ENCODE measurements at places on chromosomes 1 and 21.
A peak's percentile ranks its signal among the peaks of the same experiment; 100 is the strongest.

GRCh38 chr1:226660410-226661182, 78.5 kb downstream of the ITPKB start:
- no peak for DNase-seq

DNA sequence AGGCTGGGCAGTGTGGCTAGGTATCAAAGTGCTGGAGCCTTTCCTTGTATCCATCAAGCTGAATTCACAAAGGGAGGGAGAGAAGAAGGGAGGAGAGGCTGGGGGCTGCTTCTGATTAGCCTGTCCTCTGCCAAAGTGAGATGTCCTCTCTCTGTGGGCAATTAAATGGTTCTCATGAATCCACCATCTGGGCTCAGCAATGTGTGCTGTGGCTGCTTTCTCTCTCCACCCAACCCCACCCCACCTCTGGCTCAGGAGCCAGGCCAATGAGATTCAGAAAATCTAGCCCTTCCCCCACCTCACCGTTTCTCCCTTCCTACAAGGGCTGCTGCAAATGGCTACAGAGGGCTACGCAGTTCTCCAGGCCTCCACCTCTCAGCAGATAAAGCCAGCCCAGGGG, 154.6 kb downstream of the TENT5C start:
- no peak for DNase-seq

DNA sequence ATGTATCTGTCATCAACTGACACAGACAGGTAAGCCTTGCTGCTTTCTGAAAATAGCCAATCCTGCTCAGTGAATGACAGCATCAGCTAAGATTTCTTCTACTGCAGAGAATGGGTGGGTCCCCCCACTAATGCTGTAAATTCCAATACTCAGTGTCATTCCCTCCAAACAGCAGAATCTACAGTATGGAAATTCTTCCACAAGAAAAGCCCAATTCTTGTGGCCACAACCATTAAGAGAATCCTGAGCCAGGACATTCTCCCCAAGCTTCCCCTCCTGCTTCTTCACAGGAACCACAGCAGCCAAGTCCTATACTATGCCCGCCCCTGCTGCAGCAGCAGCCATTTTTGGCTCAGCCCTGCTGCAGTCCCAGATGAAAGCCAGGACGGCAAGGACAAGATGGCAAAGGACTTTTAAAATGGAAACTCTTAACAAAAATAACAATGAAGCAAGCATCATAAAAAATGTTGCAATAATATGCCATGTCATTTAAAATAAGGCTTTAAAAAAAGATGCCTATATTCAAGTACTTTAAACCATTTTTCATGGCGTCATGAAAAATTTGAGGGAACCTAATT, 26.8 kb downstream of the EIF4G3 start:
- DNase-seq, result no peak

DNA sequence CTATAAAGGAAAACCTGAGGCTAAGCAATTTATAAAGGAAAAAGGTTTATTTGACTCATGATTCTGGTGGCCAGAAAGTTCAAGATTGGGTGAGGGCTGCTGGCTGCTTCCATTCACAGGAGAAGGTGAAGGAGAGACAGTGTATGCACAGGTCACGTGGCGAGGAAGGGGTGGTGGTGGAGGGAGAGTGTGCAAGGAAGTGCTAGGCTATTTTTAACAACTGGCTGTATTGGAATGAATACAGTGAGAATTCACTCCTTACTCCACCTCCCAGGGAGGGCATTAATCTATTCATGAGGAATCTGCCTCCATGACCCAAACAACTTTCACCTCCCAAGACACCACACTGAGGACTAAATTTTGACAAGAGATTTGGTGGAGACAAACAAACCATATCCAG, 51.0 kb downstream of the SYDE2 start:
- DNase-seq, result no peak

DNA sequence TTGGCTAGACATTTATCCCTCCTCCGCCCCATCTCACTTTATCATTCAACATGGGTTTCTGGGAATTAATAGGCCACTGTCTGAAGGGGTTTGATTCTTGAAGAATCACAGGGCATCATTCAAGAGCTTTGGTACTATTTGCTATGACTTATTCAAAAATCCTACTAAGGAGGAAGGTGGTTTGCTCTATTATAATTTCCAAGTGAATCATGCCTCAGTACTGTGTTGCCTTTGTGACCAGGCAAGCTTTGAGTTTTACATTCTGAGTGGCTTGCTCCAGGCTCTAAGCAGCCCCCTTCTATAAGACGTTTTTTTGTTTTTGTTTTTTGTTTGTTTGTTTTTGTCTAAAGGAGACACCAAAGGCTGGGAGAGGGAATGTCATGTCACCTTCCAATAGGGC, 2.6 kb downstream of the C1orf21 start:
- DNase-seq, result no peak

DNA sequence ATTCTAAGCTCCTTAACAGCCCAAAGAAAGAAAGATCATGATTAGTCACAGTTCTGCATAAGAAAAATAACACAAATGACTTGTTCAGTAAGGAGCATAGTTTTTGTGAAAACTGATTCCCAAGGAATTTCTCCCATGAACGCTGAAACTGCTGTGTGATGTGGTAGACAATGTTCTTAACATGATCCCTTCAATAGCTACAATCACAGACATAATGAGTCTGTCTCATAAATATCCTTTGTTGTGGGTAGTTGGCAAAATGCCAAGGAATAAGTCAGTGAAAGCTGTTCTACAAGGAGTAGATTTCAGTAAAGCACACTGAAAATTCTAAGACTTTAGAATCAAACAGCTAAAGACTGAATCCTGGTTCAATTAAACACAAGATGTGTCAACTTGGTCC, 404.8 kb downstream of the HLX start:
- no peak for DNase-seq

GRCh38 chr21:28516991-28517592, 475.6 kb downstream of the LTN1 start:
- peak; percentile 19 for DNase-seq

GRCh38 chr1:70415882-70416281, 4.8 kb downstream of the CTH start:
- no peak for DNase-seq

DNA sequence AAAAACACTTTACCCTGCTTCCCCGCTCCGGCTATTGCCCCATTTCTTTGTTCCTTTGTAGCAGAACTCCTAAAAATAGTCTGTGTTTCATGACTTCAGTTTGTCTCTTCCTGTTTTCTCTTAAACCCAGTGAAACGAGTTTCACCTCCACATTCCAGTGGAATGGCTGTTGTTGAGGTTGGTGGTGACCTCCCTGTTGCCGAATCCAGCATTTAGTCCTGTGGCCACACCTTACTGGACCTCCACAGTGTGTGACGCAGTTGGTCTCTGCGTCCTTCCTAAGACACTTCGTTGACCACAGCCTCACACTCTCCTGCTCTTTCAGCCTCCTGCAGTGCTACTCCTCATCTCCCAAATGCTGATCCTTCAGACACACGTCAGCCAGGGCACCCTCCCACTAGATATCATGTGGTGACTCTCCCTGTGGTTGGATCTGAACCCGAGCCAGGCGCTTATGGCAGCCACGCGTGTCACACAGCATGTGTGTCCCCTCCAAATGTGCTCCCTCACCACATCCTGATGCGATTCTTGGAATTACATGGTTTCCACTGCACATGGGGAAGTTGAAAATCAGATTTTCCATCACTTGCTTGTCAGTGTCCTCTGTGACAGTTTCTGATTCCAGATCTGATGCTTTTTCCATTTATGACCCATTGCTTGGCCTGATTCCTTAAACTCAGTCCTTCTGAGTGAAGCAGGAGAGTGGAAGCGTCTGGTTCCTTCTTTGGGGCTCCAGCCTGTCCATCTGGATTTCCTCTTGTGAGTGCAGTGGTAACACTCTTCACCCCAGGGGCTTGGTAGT, 99.1 kb upstream of the ARTN start:
- DNase-seq, result no peak

GRCh38 chr1:21192284-21192683, 15.6 kb upstream of the EIF4G3 start:
- DNase-seq, result no peak

DNA sequence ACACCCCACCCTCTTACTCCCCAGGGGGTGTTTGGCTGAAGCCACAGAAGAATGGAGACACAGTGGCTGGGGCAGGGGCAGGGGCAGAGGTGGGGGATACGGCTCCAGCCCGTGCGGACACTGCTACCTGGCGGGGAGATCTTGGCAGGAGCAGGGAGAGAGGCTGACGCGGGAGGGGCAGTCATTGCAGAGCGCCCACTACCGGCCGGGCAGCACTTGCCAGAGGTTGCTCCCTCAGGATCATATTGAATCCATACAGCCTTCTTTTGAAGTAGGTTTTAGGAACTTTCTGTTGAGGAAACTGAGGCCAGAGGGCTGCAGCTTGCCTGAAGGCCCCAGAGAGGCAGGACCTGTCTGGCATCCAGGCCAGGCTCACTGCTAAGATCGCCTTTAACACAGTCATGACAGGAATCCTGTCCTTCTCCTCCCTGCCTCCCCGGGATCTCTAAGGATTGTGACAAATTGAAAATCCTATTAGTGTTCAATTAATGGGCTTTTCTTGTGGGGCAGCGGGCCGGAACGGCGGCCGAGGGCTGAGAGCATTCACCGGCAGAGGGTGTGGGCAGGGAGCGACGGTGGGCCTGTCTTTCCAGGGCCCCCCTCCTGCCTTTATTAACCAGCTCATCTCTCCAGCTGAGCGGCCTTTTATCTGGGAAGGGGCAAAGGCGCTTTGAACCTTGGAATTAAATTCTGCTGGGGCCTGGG, 65.5 kb upstream of the WNT4 start:
- no peak for DNase-seq

GRCh38 chr1:181659321-181659957, 176.1 kb downstream of the CACNA1E start:
- DNase-seq, result no peak

DNA sequence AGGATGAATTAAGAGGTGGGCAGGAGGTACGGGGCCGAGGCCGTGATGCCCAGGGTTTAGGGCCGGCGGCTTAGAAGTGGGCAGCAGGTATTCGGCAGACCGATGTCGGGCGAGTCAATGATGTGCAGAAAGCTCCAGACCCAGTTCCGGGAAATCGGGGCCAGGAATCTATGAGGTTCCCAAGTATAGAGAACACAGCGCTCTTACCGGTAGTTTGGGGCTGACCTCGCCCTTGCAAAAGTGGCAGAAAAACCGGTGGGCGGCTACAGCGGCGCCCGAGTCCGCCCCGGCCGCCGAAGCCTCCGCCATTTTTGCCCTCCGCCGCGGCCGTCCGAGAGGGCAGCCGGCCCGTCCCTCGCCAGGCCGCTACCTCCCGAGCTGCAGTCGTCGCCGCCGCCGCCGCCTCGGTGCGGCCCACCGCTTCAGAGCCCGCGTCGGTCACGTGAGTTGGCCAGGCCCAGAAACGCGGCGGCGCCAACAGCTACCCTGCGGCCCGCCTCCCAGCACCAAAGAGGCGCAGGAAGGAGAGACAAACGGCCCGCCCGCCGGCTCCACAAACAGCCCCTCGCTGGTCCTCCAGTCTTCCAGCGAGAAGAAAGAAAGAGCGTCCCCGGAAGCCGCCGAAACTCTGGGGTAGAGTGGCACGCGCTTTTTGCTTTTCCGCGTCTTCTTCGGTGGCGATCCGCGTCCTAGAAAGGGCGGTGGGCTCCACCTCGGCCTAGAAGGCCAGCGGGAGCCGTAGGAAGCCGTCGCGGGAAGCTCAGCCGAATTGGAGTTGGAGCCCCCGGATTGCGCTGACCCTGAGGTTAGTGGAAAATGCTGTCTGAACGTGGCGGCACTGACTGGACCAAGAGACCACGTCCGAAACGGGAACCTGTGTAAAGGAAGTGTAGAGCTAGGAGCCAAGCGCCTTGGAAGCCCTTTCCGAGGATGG, at the start of the genes POLR3C and RNF115:
Gene POLR3C, plus strand, starts transcription at position 636 of the 934 bp plus-strand sequence. CDS start 1,577 bp downstream, outside the sequence.
Gene RNF115, minus strand, starts transcription at position 531 of the 934 bp plus-strand sequence. Its CDS starts 222 bp downstream, at position 309.
- peak; percentile 56 for DNase-seq

DNA sequence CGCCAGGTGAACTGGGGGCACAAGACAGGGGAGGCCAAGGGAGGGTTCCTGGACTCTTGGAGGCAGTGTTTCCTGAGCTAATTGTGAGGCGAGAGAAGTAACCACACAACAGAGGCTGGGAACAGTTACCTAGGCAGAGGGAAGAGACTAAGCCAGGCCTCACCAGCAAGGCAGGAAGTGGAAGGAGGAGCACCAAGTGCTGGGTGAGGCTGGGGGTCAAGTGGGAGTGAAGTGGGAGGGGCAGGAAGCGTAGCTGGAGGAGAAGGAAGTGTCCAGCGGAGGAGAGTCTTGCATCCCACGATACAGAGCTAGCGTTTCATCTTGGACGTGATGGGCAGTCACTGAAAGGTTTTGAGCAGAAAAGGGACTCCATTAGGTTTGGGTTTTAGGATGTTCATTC, 48.3 kb upstream of the CAPZB start:
- no peak for DNase-seq

DNA sequence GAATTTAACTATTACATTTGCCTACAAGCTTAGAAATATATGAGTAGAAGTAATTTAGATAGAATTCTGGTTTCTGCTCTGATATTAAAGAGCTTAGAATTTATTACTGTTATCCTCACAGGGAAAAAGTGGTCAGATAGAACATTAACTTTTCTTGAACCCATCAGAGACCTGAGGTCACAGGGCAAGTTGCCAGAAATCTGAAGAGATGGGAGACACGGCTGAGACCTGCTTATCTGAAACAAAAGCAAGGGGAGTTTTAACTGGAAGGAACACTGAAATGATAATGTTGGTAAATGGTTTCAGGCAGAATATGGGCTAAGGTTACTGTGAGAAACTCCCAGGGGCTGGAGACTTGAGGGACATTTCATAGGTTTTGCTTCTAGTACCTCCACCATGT, 28.0 kb upstream of the USP25 start:
- DNase-seq, result no peak

GRCh38 chr1:89407360-89407759, 43.5 kb downstream of the GBP6 start:
- DNase-seq, result no peak

DNA sequence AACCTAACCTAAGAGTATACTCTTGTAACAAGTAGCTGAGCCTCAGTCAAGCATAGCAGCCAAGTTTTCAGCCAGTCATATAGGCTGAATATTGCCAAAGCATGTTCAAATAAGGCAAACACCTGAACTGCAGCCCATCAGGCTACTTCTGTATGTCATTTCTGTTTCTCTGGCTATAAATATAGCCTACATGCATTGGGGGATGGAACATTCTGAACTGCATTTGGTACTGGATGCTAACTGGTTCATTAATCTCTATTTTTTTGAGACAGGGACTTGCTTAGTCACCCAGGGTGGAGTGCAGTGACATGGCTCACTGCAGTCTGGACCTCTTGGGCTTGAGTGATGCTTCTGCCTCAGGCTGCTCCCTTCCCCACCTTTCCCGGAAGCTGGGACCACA, 37.3 kb downstream of the MAST2 start:
- no peak for DNase-seq

DNA sequence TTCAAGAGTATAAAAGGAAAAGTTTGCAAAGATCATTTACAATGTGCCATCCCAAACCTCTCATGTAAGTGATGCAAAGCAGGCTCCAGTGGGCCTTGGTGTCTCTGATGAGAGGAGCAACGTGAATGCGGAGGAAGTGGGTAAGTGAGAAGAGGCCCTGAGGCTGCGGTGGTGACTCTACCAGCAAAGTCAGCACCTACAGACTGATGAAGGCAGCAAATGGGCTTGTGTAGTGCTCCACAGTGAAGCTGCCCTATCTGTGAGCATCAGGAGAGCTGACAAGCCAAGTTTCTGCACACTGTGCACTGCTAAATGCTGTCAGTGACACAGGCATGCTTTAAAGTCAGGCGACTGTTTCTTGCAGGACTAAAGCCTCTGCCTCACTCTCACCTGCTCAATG, 15.6 kb upstream of the RAP1A start:
- peak; percentile 34 for DNase-seq
